ENCODE measurements at places on chromosomes 5 and 9. TPM values are rescaled to one million over a fixed set of nuclear protein-coding genes. Genes with fewer than 3 reads are reported as not detected.

The ARHGEF28 gene
- 3.9 TPM for total RNA-seq

- peak; percentile 23 for DNase-seq
Observed at GRCh38 chr9:95286151-95286550, 31.4 kb downstream of the FANCC start.

The C5orf63 gene
- 1.7 TPM for total RNA-seq

GRCh38 chr5:73312872-73313510, 135.6 kb downstream of the FOXD1 start:
- no peak for DNase-seq

DNA sequence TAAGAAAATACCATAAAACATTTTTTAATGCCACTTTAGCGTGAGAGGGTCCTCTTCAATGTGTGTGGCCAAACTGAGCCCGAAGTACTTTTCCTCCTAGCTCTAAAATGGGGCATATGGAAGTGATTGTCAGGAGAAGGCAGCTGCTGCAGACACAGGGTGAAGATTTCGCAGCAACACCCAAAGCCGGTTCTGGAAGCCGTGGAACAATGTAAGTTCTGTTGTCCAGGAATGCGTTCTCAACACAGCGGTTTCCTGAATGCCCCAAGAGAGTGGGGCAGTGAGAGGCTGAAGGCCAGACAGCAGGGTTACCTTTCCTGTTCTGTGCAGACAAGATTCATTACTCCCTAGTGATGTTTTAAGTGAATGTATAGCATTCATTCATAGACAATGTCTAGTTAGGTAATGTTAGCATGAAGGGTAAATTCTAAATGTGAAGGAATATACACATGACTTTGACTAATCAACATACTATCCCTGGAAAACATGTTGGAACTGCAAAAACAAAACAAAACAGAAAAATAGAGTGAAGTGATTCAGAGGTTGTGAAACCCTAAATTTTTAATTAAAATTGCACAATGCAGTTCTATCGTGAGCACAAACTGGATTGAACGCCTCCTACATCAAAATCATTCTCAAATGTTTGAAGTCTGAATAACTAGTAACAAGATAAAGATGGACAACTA, 197.0 kb upstream of the SEMA6A start:
- no peak for DNase-seq

The CA9 gene
- 0.42 TPM for total RNA-seq

DNA sequence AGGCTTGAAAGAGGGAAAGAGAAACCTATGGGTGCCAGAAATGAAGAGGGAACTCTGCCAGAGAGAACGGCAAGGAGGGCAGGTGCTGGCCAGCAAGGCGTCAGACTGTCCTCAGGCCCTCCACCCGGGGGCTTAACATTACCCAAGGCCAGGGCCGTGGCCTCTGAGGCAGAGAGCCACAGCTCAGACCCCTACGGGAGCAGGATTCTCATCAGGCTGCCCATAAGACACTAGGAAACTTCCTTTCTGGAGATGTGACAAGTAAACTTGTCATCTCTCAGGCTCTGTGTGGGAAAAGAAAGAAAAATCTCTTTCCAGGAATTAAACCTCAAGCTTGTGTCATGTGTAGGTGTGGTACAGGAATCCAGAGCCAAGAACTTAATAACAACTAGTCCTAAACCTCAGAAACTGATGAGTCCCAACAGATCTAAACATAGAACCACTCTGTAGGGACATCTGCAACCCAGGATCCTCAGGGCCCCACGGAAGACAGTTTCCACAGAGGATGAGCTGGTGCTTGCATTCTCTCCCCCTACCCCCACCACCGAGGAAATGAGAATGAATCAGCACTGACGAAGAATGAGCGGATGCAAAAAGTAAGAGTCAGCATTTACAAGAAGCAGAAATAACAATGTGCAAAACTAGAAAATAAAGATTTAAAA, 74.3 kb downstream of the DCP2 start:
- DNase-seq, result peak; percentile 58

DNA sequence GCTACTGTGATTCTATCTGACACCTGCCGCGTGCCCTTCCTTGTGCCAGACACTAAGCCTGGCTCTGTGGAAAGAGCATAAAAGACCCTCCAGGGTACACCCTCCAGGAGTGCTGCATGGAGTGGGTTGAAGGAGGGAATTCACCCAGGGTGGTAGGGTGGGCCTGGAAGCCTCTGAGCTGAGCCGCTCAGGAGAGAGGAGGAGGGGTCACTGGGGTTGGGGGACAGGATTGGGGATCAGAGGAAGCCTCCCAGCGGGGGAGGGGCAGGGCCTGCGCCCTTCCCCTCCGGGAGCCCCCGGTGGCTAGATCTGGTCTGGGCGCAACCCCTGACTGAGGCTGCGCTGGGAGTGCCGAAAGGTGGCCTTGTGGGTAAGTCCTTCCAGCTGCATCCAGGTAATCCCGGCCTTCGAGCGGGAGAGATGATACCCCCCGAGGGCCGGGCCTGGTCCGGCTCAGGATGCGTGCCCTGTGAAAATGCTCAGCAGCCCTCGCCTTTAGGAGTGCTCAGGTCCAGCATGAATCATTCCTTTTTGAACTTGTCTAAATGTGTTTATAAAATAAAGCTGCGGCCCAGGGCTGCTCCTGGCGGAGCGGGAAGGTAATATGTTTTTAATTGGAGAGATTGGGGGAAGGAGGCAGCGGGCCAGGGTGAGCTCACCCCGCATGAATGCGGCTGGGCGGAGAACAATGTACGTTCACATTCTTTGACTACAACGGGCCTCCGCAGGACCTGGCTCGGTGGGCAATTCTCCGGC, 118.1 kb upstream of the SMIM23 start:
- DNase-seq, result peak; percentile 80

The UIMC1 gene
- 34.5 TPM for total RNA-seq

The MAMDC2 gene
- 2.2 TPM for total RNA-seq

DNA sequence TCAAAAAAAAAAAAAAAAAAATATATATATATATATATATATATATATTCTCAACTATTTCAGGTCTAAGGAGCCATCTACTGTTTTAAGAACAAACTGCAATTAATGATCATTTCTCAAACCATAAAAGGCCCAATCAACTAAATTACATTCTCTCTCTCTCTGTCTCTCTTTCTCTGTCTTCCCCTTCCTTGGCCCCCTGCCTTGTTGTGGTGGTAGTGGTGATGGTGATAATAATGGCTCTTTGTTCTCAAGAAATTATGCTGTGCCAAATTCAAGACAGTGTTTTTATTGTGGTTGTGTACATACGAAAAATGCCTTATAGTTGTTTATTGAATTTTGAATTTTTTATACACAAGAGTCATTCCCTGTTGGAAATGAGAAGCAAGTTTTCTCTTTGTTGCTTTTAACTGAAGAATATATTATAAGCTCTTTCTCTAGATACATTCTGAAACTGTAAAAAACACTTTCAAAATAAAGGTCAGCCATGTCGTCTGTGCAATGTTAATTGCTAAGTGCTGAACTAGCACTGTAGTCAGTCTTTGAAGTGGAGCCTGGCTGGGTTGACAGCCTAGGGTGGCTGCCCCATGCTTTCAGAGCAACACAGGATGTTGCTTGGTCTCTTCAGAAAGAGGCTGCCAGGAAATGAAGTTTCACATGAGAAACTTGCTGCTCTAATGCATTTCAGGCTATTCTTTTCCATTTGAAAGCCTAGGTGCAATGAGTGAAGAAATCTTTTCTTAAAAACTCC, 96.0 kb downstream of the HINT1 start:
- no peak for DNase-seq

DNA sequence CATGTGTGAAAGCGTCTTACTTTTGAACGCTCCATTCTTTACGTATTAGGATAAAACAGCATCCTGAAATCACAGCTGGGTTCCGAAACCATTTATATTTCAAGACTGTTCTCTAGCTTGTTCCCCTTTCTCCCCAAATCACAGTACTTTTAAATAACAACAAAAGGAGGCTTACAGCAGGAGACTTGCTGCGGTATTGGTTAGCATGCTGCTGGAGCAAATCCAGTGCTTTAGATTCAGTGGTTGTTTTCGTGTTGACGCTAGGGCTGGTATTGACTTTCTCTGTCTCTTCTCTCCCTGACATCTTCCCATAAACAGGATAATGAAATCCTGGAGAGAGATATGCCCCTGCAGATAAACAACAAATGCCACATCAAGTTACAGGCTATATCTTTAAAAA, 103.1 kb downstream of the ZNF608 start:
- DNase-seq, result no peak

GRCh38 chr5:97545886-97546535, 363.0 kb upstream of the RIOK2 start:
- DNase-seq, result no peak

The MAPK9 gene
- 26.3 TPM for total RNA-seq

DNA sequence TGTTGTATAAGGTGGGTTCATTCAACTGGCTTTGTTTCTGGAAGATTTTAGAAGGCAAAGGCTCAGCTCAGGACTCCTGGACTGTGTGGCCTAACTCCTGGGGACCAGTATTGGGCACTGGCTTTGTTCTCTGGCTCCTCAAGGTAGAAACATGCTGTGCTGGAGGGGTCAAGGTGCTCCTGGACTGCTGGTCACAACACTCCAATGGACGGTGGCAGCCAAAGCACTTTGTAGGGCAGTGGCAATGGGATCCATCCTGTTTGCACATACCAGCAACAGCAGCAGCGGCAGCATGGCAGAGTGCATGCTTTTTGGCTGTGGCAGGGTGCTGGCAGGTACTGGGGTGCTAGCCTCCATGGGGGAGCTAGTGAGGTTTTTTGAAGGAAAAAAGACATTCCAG, 65.3 kb downstream of the SLCO6A1 start:
- DNase-seq, result no peak

DNA sequence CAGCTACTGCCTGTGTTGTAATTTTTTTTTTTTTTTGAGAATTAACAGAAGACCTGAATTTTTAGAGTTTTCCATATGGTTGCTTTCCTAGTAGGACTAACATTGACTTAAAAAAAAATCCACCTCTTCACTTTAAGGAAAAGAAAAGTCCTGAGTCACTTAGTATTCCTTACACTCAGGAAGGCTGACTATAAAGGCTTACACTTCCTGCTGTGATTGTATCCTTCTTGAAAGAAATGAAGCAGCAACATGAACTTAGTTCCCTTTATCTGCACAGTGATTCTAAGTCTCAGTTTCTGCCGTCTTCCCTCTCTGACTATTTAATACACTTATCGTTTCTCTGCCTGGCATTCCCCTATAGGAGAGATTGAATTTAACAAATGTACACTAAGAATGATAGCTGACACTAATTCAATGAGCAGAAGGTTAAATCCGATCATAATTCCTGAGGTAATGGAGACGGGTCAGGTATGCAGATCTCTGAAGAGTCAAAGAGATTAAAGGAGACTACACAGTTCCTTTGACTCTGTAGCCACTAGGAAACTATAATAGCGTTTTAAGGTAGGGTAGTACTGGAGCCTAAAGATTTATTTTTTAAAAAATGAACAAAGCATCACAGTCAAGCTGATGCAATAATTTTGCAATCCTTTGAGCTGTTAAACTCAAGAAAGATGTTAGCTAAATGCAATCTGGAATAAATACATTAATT, 185.1 kb upstream of the ELAVL2 start:
- no peak for DNase-seq

GRCh38 chr5:172166030-172166826, 21.8 kb downstream of the STK10 start:
- DNase-seq, result no peak

DNA sequence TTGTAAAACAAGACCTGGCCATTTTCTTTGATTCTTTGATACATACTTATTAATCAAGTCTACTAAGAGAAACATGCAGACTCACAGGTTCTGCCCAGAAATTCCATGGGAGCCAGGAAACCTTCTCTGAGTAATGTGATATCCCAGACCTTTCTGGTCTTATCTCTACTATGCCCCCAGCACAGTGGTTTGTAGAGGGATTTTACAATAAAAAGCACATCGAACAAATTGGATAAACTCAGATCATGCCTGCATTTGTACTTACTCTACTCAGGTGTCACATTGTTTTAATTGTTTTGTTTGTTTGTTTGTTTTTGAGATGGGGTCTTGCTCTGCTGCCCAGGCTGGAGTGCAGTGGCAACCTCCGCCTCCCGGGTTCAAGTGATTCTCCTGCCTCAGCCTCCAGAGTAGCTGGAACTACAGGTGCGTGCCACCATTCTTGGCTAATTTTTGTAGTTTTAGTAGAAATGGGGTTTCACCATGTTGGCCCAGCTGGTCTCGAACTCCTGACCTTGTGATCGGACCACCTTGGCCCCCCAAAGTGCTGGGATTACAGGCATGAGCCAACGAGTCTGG, 179.5 kb downstream of the ZNF608 start:
- no peak for DNase-seq

GRCh38 chr5:38466424-38467189, 89.8 kb downstream of the LIFR start:
- no peak for DNase-seq

- DNase-seq, result no peak
Observed at GRCh38 chr5:77928776-77929300, 152.7 kb upstream of the TBCA start.

GRCh38 chr5:407051-407450, 35.9 kb upstream of the EXOC3 start:
- DNase-seq, result no peak

The PPP3R2 gene
- not detected for total RNA-seq

- no peak for DNase-seq
Observed at GRCh38 chr9:124284237-124284831, 26.6 kb downstream of the NEK6 start.

GRCh38 chr9:73548201-73548600, 396.5 kb downstream of the ANXA1 start:
- no peak for DNase-seq

The GRM6 gene
- not detected for total RNA-seq

The PKD2L2 gene
- total RNA-seq, result not detected

The CWC27 gene
- 21.6 TPM for total RNA-seq

GRCh38 chr9:134065612-134066419, 2.0 kb downstream of the BRD3 start:
- peak; percentile 72 for DNase-seq

GRCh38 chr5:56698463-56699381, 116.6 kb upstream of the MAP3K1 start:
- no peak for DNase-seq

The RAB24 gene
- total RNA-seq, result 18.8 TPM
